ENCODE measurements at places on chromosomes 3 and 15. TPM values are rescaled to one million over a fixed set of nuclear protein-coding genes. Genes with fewer than 3 reads are reported as not detected.

GABRR3 gene
- total RNA-seq = not detected

PLXNA1 gene
- total RNA-seq = 55.0 TPM

NXPE3 gene
- total RNA-seq = 14.0 TPM

BCL2A1 gene
- total RNA-seq = 0.12 TPM

SERINC4 gene
- total RNA-seq = not detected

MYO5C gene
- 0.34 TPM for total RNA-seq

CHRNA7 gene
- total RNA-seq = not detected

FRMD4B gene
- 6.0 TPM for total RNA-seq

PYGO1 gene
- total RNA-seq = 8.2 TPM

SLC27A2 gene
- total RNA-seq = not detected

IQCF5 gene
- total RNA-seq = not detected

CKMT1B gene
- total RNA-seq = not detected

KNG1 gene
- not detected for total RNA-seq

ALDH1L1 gene
- 4.9 TPM for total RNA-seq

FBXO40 gene
- total RNA-seq = not detected

DCUN1D1 gene
- total RNA-seq = 13.2 TPM

GOLGA6B gene
- total RNA-seq = not detected

ECE2 gene
- total RNA-seq = not detected

PIAS1 gene
- total RNA-seq = 25.4 TPM

AGBL1 gene
- total RNA-seq = not detected

IL20RB gene
- 2.8 TPM for total RNA-seq

NANOGP8 gene
- not detected for total RNA-seq

CILP gene
- 2.8 TPM for total RNA-seq

ITGA11 gene
- total RNA-seq = 16.8 TPM

ABHD6 gene
- 6.2 TPM for total RNA-seq

OR5K2 gene
- total RNA-seq = not detected

THRB gene
- total RNA-seq = 3.3 TPM

FYCO1 gene
- 14.0 TPM for total RNA-seq

COL6A5 gene
- total RNA-seq = not detected

TUSC7 gene
- total RNA-seq = not detected

ACAA1 gene
- total RNA-seq = 33.1 TPM
